ENCODE measurements at places on chromosomes 2 and 18.

DNA sequence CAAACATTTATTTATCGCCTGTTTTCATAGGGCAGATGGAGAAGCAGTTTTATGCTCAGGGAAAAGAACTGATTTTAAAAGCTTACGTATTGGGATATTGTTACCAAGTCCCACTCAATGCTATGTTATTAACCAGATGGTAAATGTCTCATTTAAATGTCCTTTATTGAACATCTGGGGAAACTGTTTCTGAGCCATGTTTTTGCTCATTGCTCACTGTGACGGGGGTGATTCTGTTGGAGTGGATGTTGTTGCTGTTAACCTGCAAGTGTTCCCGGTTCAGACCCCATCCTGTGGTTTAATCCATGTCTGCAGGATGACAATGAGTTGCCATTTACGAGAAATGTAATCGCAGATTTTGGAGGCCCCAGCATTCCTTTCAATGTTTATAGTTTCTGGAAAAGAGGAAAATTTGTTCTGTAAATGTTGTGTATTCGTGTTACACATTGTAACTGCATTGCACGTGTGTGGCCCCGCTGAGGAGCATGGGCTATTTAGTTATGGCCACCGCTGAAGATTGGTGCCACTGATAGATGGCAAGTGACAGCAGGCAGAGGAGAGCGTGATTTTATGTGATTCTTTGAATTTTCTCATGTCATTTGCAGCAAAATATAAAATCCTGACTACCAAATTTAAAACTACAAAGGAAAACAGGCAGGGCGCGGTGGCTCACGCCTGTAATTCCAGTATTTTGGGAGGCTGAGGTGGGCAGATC is 174.8 kb upstream of the COPS8 start:
- DNase-seq = no peak

DNA sequence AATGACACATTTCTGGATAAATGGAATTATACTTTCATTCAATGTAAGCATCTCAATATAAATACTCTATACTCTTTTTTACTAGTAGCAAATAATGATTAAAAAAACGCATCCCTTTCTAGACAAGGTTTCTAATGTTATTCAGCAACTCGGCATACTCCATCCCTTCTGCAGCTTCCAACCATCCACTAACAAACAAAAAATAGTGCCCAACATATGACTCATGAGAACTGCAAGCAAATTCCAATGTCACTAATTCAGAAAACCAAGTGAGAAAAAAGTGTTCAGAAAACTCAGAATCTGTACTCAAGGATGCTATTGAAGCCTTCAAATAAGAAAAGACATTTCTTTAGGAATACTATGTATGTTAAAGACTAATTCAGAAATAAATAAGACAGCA is 140.0 kb downstream of the BAZ2B start:
- no peak for DNase-seq

DNA sequence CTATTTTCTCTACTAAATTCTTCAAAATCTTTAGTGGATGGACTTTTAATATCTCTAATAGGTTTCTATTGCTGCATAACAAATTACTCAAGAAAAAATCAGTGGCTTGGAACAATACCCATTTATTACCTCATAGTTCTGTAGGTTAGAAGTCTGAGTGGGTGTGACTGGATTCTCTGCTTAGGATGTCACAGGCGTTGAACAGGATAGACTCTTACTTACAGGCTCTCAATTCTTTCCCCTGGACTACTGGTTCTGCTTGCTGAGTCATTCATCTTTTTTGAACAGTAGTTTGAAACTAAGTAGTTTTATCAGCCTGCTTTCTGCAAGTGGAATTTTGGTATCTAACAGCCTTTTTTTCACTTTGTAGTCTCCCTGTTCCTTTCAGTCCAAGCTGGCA is 265.4 kb downstream of the ZNF385B start:
- no peak for DNase-seq

GRCh38 chr18:62324917-62325805 is at the start of gene TNFRSF11A:
Gene TNFRSF11A (plus strand): TSS chr18:62325310. CDS start chr18:62325353, 43 bp downstream.
- DNase-seq = peak; percentile 40

DNA sequence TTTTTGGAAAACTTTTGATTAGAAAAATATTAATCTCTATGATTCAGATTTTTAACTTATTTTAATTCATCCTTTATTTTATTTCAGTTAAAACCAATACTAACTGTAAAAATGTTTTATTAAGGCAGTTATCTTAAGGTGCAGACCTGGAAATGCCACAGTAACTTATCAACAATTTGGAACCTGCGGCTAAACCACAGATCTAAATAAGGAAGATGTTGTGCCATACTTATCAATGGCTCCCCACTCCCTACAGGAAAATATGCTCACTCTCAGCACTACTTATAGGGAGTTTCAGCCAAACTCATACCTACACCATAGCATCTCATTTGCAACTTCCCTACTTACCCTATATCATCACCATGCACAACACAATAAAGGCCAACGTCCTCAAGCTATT is 226.9 kb upstream of the KYNU start:
- DNase-seq = no peak

All from effector memory CD8-positive, alpha-beta T cell (primary cell).